ENCODE measurements at places on chromosomes 2 and 18.

DNA sequence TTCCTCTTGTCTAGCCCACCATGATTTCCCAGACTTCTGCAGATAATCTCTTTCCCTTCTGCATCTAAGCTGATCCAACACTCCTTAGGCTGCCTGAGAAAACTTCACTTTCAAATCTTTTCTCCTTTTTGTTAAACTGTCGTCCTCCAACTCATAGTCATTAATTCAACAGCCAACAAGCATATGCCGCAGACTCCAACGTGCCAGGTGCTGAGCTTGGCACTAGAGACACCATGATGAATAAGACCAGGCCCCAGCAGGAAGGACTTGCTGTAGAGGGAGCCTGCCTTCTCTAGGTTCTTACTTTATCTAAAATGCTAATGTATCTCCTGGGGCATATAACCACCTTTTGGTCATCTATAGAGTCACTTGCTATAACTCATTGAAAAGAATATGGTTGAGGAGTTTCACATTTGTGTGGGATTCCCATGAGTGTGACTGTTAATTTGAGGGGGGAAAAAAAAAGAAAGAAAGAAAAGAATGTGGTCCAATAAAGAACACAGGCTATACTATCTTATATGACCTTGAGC, 51.0 kb downstream of the ANKRD44 start:
- no peak for DNase-seq

DNA sequence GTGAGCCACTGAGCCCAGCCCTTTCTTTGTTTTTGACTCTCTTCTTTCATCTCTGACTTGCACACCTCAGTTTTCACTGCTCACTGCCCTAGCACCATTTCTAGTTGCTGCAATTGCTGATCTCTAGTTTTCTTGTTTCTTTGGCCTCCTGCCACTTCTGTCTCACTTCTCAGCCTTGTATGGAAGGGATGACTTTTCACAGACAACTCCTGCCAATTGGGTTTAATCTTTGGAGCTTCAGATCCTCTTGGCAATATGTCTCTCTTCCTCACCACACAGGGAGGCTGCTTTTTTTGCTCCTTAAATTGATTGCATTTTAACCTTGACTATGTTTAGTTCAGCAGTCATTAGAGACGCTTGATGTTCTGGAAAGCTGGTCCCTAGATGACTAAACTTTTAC, 323.1 kb downstream of the CTNNA2 start:
- DNase-seq: no peak

- no peak for DNase-seq
These were observed 8.2 kb downstream of the NFATC1 start for GRCh38 chr18:79403723-79404566.

DNA sequence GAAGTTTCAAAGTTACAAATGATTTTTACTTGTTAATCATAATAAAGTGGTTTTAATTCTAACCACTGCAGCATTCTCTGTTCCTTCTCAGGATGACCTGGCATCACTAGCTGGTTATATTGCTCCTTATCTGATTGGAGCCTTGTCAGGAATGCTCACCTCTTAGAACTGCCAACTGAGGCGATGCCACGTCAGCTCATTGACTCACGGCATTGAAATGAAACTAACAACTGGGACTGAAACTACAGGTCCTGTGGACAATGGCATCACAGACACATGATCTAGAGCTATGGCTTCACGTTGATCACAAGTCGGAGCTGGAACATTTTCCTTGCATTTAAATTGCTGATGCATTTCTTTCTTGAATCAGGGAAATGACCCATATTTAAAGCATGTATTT, 54.9 kb upstream of the MAP2 start:
- peak; percentile 7 for DNase-seq

DNA sequence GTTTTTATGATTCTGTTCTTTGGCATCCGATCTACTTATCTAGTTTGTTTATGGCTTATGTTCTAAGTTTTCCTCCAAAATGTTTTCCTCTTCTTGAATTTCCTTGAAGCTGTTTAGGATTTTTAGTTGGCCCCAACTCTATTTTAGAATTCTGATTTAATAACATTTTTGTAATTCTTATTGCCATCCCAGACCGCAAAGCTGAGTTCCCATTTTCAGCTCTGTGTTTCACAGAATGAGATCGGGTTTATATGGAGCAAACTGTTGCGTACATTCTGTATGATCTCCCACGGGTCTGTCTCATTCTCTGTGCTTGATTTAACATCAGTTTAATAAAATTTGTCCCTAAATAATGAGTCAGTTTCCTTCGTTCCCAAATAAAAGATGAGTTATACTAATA, 59.3 kb downstream of the DPP4 start:
- no peak for DNase-seq

- DNase-seq: no peak
These were observed 655.5 kb upstream of the FANCL start for GRCh38 chr2:58896638-58897037.

DNA sequence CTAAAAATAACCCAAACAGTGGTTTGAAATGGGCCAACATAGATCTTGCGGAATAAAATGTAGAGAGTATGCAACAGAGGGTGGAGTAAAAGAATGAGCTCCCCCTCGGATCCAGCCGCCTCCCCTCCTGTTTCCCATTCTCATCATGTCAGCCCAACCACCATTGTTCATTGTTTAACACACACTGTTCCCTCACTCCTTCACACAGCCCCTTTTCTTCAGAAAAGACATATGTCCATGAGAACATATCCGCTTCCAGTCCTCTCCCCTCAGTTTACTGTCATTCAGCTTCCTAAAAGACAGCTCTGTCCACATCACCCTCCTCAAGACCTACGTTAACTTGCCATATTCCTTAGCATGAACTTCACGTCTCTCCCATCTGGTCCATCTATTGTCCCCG, 62.9 kb upstream of the SERTAD2 start:
- DNase-seq: no peak

- DNase-seq: no peak
These were observed 151.8 kb downstream of the EHBP1 start for GRCh38 chr2:62857139-62857931.

- DNase-seq: no peak
These were observed 148.0 kb downstream of the HDAC4 start for GRCh38 chr2:239252801-239253200.

DNA sequence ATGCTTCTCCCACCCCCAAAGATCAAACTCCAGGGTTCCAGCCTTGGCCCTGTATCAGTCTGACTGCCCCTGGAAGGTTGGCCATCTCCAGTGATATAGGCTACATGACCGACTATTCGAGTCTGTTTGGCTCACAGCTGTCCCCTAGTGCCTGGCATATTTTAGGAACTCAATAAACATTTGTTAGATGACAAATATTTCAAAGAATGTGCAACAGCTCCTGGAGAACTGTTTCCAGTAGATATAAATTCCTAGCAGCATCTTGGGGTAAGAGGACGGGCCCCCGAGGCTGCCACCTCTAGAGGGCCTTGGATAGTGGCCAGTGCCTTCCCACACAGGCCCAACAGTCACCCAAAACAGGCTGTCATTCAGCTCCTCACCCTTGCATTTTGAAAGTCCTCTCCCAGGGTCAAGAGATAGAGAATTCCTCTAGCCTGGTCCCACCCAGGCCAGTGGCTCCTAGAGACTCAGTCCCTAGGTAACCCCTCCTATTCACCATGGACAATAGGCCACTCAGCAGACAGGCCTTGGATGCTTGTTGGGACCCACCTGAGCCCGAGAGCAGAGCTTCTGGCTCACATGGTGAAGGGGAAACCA, 45.1 kb upstream of the ATP6V1B1 start:
- DNase-seq: no peak

GRCh38 chr2:16167451-16167861, 227.1 kb downstream of the MYCN start:
- DNase-seq: no peak

- no peak for DNase-seq
These were observed 1.2 kb upstream of the SKA1 start for GRCh38 chr18:50373561-50374219.

DNA sequence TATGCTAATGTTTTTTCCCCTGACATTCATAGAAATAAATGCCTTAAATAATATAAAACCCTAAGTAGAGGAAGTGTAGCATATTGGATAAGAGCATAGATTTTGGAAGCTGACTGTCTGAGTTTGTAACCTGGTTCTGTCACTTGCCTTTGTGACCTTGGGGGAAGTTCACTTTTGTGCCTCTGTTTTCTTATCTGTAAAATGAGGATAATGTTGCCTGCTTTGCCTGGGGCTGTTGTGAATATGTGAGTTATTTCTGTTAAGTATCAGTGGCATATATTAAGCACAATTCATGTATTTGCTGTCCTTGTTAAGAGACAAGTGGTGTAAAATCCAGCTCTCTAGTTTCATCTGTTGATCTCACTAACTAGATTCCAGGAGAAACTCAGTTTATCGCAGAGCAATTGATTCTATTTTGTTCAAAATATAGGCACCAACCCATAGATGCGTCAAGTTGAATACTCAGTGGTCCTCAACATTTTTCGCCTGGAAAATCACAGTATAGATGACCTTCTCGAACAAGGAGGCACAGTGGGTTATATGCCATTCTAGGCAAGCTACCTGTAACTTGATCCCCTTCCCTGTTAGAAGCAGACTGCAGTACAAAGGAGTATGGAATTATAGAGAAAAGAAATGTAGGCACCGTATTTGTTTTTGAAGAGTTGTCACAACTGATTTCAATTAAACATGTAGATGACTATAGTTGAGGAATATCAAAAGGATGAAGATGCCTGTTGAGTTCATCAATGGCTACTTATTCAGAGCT, 67.0 kb downstream of the SOCS6 start:
- DNase-seq: no peak

DNA sequence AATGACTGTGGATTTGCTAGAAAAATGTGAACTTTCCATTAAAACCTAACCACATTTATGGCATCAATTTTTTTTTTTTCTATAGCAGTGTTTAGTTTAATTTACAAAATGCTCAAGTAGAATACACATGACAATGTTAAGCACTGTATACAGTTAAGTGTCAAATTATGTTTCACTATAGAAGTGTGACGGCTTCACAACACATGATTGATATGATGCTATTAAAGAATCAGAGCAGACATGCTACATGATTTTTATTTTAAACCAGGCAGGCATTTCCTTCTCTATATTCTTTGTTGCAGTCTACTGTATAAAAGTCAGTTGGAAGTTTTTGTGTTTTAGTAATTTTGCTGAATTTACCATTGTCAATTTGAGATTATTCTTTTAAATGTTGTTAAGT, 43.6 kb downstream of the PROKR1 start:
- DNase-seq: no peak

DNA sequence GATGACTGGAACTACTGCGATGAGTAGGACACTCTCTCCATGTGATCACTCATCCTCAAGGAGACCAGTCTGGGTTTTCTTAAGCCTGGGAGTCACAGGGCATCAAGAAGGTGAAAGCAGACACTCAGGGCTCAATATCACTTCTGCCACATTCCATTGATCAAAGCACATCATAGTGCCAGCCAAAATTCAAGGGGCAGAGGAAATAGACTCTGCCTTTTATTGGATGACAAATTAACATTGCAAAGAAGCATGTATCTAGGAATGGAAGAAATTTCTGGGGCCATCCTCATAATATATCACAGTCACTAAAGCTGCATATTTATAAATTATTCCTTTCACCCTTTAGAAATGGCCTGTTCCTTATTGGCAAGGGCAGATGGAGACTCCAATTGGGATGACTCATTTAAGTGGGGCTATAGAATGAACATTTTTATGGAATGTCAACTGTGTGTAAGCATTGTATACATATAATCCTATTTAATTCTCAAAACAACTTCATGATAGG, 114.8 kb upstream of the CDC42EP3 start:
- no peak for DNase-seq

DNA sequence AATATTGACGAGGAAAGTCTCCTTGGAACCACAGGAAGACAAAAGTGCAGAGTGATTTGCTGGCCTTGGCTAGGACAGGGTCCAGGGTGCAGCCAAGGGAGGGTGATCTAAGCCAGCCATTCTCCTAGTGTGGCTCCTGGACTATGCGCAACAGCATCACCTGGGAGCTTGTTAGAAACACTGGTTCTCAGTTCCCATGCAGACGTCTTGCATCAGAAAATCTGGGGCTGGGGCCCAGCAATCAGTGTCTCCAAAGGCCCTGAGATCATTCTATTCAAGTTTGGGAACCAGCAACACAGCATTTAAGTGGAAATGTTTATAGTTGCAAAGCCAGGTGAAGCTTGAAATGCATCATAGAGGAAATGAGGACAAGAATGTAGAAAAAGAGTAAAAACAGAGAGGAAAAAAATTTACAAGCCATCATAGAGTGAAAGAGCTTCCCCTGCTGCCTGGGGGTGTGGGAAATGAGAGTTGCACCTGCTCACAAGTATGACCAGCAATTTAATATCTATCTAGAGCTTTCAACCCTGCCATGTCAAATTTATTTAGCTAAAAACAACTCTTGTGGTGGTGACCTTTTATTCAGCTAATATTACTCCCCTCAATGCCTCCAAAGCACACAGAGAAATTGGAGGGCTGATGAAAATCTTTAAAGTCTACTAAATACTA, 54.4 kb upstream of the SEC11C start:
- no peak for DNase-seq

GRCh38 chr2:152635635-152636298, 81.5 kb downstream of the PRPF40A start:
- peak; percentile 51 for DNase-seq

GRCh38 chr18:5622905-5623304, 79.1 kb upstream of the EPB41L3 start:
- no peak for DNase-seq

GRCh38 chr2:237393523-237393922, 20.4 kb downstream of the COL6A3 start:
- DNase-seq: no peak

GRCh38 chr2:67851016-67851415, 211.8 kb downstream of the C1D start:
- no peak for DNase-seq

- no peak for DNase-seq
These were observed 89.8 kb downstream of the LOXHD1 start for GRCh38 chr18:46567196-46567595.

DNA sequence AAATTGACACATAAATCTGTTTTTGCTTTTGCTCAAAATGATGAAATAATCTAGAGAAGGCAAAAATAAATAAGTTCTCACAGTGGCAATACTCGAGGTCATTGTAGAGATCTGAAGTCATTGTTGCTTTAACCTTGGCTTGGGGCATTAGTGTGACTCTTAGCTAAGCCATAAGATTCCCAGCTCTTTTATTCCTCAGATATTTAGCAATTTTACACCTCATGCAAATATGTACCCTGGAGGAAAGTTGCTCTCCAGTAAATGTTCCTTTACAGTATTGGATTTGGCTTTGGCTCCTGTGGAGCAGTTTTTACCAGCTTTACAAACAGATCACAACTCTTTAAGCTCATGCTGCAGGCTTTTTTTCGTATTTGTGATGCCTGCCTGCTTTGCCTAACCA, 134.2 kb upstream of the NABP1 start:
- DNase-seq: no peak

- no peak for DNase-seq
These were observed 53.6 kb upstream of the UGP2 start for GRCh38 chr2:63788071-63788470.

- DNase-seq: no peak
These were observed 67.4 kb downstream of the BIN1 start for GRCh38 chr2:127039387-127040031.

DNA sequence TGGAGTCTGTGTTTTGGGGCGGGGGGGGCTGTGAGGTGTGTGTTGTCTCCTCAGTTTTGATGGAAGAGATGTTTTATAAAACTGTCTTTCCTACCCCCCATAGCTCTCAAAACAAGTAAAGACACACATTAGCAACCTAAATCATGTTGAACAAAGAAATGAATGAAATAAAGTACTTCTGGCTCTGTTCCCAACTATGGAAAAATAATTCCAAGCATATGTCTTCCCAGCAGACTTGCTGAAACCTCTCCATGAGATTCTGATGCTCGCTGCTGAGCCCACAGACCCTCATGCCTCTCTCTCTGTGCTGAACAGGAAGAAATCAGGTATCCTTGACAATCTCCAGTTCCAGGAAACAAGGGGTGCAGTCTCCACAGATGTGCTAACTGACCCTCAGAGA, 226.7 kb upstream of the KLHL29 start:
- no peak for DNase-seq
